ENCODE measurements at places on chromosomes 5 and 9. TPM values are rescaled to one million over a fixed set of nuclear protein-coding genes. Genes with fewer than 3 reads are reported as not detected.

The TMC1 gene
- not detected for total RNA-seq

The SNCAIP gene
- total RNA-seq: not detected

- no peak for DNase-seq
Observed at GRCh38 chr9:113631137-113631765, 167.7 kb downstream of the RGS3 start.

GRCh38 chr5:151153300-151153699 is 4.3 kb downstream of the ANXA6 start:
- DNase-seq: no peak

DNA sequence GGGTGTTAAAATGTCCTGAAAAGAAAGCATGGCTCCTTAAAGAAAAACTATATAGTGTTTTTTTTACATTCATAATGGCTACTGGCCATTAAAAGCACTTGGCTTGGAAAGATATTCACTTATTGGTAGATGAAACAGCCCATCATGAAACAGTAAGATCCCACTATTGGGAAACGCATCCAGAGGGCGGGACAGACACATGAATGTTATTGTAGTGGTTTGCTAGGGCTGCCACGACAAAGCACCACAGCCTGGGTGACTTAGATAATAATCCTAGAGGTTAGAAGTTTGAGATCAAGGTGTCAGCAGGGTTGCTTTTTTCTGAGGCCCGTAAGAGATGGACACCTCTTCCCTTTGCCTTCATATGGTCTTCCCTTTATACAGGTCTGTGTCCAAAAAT is 139.4 kb upstream of the ANKH start:
- DNase-seq: no peak
